ENCODE measurements at places on chromosomes 12 and 14.

- DNase-seq = no peak
Measured at GRCh38 chr14:31930493-31931240, 146.4 kb upstream of the ARHGAP5 start.

- DNase-seq = no peak
Measured at GRCh38 chr14:25042362-25043299, 7.3 kb downstream of the STXBP6 start.

GRCh38 chr14:99581374-99581773 is 22.6 kb downstream of the CCDC85C start:
- DNase-seq = no peak

DNA sequence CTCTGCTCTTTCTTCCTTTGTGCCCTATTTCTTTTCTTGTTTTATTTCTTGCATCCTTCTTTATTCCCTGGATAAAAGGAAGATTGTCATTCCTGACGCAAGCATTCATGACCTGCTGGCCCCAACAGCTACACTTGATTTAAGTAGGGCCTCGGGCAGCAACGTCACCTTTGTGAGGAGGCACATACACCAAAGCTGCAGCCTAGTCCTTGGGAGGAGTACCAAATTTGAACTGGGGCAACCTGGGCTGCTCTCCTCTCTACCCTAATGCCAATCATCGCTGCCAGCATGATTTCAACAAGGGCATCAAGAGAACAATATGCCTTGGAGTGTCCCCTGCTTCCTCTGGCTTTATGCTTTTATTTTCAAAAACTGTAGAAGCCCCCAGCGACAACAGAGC is 76.4 kb downstream of the C12orf50 start:
- no peak for DNase-seq

- no peak for DNase-seq
Measured at GRCh38 chr14:59123531-59123930, 64.9 kb upstream of the DAAM1 start.

- DNase-seq = no peak
Measured at GRCh38 chr14:74695406-74695805, 17.5 kb downstream of the AREL1 start.

DNA sequence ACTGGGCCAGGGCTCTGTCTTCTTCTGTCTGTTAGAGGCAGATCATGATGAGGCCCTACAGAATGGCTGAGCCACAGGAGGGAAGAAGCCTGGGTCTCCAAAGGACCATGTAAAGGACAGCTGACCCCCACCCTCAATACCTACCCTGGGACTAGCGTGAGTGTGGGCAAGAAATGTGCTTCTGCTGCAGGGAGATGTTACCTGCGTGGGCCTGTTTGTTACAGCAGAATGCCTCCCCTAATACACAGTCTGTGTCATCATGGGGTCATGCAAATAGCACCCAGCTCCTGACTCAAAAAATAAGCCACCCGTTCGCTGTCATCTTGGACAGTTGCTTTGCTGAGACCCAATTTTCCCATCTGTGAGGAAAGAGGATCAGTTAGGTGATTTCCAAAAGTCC is 90.6 kb downstream of the CALM1 start:
- DNase-seq = no peak

- peak; percentile 82 for DNase-seq
Measured at GRCh38 chr12:89862511-89863445, 154.1 kb upstream of the ATP2B1 start.

- DNase-seq = no peak
Measured at GRCh38 chr14:70152704-70153103, 36.0 kb downstream of the SLC8A3 start.

GRCh38 chr12:118650586-118650960 is 274.2 kb downstream of the SUDS3 start:
- DNase-seq = no peak

DNA sequence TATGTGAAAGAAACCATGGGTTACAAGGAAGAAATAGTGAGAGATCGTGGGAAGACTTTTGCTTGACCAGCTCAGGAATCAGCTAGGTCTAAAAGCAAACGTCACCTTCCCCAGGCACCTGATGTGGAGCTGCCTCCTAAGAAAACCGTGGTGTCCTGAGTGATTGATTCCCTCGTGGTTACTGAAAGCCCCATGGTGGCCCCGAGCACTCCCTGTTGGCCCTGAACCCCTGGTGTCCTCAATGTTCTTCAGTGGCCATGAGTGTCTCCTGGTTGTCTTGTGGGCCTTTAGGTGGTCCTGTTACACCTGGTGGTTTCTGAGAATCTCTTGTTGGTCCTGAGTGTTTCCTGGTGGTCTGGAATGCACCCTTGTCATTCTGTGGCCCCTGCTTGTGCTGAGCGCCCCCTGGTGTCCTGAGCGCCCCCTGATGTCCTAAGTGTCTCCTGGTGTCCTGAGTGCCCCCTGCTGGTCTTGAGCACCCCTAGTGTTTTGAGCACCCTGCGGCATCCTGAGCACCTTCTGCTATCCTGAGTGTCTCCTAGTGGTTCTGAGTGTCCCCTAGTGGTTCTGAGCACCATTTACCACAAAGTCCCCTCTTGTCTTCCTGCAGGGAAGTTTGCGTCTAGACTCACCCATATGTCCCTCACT is 518.7 kb downstream of the TMEM121 start:
- DNase-seq = peak; percentile 83

DNA sequence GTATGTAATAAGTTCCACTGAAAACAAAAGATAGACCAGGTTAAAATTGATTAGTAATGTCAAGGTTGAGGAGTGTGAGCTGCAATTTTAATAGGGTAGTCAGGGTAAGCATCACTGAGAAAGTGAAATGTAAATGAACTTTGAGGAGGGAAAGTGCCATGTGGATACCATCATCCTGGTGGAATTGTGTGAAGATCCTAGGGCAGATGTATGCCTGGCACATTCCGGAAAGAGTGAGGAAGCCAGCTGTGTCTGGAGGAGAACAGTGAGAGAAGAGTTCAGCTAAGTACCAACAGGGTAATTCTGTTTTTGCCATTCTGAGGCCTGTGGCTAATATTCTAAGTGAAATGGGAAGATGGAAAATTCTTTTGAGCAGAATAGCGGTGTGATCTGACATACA is 2.9 kb upstream of the CLEC2A start:
- no peak for DNase-seq

- no peak for DNase-seq
Measured at GRCh38 chr12:107091381-107091780, 2.0 kb downstream of the CRY1 start.

- DNase-seq = no peak
Measured at GRCh38 chr12:96396914-96397313, 3.3 kb downstream of the CDK17 start.

- peak; percentile 28 for DNase-seq
Measured at GRCh38 chr12:50514526-50515276, 9.9 kb downstream of the DIP2B start.

GRCh38 chr12:40436564-40436963 is 211.8 kb downstream of the LRRK2 start:
- DNase-seq = no peak

DNA sequence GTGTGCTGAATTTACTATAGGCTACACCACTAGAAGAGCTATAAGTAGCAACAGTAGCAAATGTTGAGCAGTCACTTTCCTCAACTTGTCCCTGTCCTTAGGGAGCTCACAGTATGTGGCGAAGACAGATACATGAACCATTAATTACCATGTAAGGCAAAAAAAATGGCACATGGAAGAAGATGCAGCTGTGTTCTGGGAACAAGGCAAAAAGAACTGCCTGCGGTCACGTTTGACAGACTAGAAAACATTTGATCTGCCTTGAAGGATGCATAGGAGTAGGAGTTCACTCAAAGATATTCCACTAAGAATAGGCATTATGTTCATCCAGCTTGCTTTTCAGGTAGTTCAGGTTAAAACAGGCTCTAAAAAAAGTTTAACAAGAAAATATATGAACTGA is 46.5 kb upstream of the IFNG-AS1 start:
- DNase-seq = no peak

DNA sequence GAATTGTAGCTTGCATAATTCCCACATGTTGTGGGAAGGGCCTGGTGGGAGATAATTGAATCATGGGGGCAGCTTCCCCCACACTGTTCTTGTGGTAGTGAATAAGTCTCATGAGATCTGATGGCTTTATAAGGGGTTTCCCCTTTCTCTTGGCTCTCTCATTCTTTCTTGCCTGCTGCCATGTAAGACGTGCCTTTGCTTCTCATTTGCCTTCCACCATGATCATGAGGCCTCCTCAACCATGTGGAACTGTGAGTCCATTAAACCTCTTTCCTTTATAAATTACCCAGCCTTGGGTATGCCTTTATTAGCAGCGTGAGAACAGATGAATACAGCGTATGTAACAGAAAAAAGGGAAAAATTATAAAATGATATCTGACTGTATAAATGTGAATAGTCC is 21.1 kb downstream of the C12orf71 start:
- no peak for DNase-seq

DNA sequence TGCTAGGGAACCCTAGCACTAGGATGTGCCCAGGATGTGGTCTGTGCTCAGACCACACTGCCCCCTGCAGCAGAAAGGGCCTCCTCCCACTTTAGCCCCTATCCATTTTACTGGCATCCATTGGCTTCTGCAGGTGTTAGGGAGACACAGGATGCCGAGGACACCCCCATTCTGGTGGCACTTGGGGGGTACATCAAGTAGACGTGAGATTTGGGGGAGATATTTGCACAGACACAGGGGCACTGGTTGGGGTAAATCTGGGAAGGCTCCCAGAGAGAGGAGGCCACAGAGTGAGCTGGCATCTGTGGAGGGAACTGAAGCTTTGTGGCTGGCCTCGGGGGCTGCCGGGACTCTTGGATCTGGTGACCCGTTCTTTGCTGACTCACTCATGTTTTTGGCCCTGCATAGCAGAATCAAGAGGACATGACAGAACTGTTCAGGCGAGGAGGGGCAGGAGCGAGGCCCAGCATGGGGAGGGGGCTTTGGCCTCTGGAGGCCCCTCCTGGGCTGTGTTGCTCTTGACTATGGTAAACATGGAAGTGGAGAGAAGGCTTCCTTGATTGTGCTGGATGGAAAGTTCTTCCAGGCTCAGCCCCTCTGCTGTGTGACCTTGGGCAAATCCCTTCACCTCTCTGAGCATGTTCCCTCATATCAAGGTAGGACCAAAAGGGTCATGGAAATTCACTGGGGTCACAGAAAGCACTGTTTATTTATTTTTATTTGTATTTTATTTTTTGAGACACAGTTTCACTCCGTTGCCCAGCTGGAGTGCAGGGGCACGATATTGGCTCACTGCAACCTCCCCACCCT is 1.8 kb downstream of the PLBD2 start:
- no peak for DNase-seq

DNA sequence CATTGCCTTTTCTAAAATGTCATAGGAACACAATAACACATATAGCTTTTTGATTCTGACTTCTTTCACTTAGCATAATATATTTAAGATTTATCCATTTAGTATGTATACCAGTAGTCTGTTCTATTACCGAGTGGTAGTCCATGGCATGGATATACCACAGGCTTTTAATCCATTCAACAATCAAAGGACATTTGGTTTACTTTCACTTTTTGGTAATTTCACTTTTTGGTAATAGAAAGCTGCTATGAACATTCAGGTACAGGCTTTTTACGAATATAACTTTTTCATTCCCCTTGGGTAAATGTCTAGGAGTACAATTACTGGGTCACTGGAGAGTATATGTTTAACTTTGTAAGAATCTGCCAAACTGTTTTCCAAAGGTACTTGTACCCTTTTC is 100.7 kb upstream of the PRICKLE1 start:
- no peak for DNase-seq

DNA sequence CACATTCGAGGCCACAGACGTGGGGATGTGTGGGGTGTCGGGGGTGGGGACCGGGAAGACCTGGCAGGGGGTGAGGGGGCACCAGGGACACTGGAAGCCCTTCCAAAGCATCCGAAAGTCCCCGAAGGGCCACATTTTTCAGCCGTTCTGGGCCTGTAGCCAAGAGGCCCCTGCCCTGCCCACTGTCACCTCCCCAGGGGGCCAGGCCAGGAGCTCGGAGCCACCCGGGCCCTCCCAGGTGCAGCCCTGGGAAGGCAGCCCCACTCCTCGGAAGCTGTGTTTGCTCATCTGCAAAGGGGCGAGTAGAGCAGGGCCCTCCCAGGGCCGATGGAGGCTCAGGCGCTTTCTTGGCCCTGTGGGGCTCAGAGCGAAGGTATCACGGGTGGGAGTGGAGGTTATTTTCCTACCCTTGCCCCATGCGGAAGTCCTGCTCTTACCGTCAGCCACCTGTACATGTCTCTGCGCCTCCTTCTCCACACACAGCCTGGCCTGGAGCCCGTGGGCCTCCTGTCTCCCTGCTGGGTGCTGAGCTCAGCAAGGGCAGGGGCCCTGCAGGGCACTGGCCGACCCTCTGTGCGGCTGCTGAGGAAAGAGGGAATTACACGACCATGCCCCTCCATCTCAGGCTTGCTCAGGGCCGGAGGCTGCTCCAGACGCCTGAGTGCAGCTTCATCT is 27.2 kb downstream of the NOC4L start:
- no peak for DNase-seq

GRCh38 chr12:107320929-107321631 is 227.7 kb upstream of the CRY1 start:
- peak; percentile 73 for DNase-seq

- DNase-seq = peak; percentile 50
Measured at GRCh38 chr14:58298477-58299400, at the start of gene ARID4A. Gene ARID4A, plus strand, starts transcription at chr14:58298555. Its CDS starts 1,300 bp downstream, at chr14:58299855.
